Activated CD4-positive, alpha-beta T cell treated with anti-CD3 and anti-CD28 coated beads, Interleukin-2, amount 10 ng/mL, durations not matched to agents 7 days and 5 days (primary cell): ENCODE measurements at places on chromosomes 2 and 18. TPM values are rescaled to one million over a fixed set of nuclear protein-coding genes. Genes with fewer than 3 reads are reported as not detected.

DNA sequence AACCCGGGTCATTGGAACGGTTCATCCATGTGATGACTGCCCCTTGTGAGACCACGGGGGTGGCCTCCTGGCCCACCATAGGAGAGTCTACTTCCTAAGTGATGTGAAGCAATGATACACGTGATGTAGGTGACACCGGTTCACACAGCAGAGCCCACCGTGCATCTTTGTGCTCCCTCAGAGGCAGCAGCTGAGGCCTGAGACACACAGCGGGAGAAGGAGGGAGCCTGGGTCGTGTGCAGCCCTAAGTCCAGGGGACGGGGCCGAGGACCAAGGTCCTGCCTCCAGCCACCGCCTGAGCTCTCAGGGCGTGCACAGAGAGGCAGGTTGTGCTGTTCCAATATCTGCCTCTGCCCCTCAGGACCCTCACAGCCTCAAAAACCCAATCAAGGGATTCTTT lies 377.2 kb upstream of the SALL3 start:
- DNase-seq: no peak
- H3K4me3 ChIP-seq: no peak overlapping the region
- no peaks in the 10 kb centered on the region for H3K4me1 ChIP-seq
- no peak overlapping the region for H3K27ac ChIP-seq

- H3K27me3 ChIP-seq: peaks cover 18% of the 10 kb centered on the region
- H3K36me3 ChIP-seq: no peaks in the 10 kb centered on the region
- no peaks in the 10 kb centered on the region for H3K4me1 ChIP-seq
- DNase-seq: no peak
- no peak overlapping the region for H3K4me3 ChIP-seq
Observed at GRCh38 chr2:126952216-126952615, 53.5 kb downstream of the TEX51 start.

DNA sequence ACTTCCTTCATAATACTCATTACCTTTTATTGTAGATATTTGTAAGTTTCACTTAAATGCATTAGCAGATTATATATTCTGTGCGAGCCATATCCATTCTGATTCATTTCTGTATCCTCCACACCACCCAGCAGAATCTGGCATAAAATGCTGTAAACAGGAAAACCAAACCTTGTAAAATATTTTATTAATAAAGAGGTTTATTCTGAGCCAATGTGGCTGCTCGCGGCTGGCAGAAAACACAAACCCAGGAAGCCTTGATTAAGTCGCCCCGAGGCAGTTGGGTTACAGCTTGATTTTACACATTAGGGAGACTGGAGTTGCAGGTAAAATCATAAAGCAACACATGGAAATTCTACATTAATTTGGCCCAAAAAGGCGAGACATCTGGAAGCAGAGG lies 40.5 kb downstream of the GNAL start:
- peaks cover 20% of the 10 kb centered on the region for H3K27me3 ChIP-seq
- H3K36me3 ChIP-seq: no peaks in the 10 kb centered on the region
- no peak overlapping the region for H3K4me3 ChIP-seq
- no peak for DNase-seq

- no peaks in the 10 kb centered on the region for H3K36me3 ChIP-seq
- H3K4me3 ChIP-seq: no peak overlapping the region
- H3K4me1 ChIP-seq: no peaks in the 10 kb centered on the region
- no peak for DNase-seq
Observed at GRCh38 chr2:239724851-239725550, 300.1 kb downstream of the NDUFA10 start.

- H3K4me3 ChIP-seq: no peak overlapping the region
- no peak for DNase-seq
- H3K36me3 ChIP-seq: peaks cover 33% of the 10 kb centered on the region
- H3K27ac ChIP-seq: no peak overlapping the region
- H3K4me1 ChIP-seq: peaks cover 10% of the 10 kb centered on the region
Observed at GRCh38 chr2:199940373-199940772, 14.9 kb downstream of the TYW5 start.

- peaks cover 11% of the 10 kb centered on the region for H3K4me1 ChIP-seq
- no peak overlapping the region for H3K27ac ChIP-seq
- H3K4me3 ChIP-seq: no peak overlapping the region
- H3K36me3 ChIP-seq: no peaks in the 10 kb centered on the region
- H3K27me3 ChIP-seq: peaks cover 8% of the 10 kb centered on the region
- no peak for DNase-seq
Observed at GRCh38 chr18:36499938-36500337, 202.4 kb downstream of the FHOD3 start.

- H3K36me3 ChIP-seq: no peaks in the 10 kb centered on the region
- peaks cover 27% of the 10 kb centered on the region for H3K27me3 ChIP-seq
Observed at GRCh38 chr2:176364273-176364977, 95.2 kb downstream of the MTX2 start.

GRCh38 chr2:33633315-33633714 lies 34.2 kb upstream of the FAM98A start:
- no peaks in the 10 kb centered on the region for H3K27me3 ChIP-seq
- no peak overlapping the region for H3K27ac ChIP-seq
- H3K36me3 ChIP-seq: no peaks in the 10 kb centered on the region
- H3K4me1 ChIP-seq: no peaks in the 10 kb centered on the region
- no peak overlapping the region for H3K4me3 ChIP-seq

GRCh38 chr18:415047-415446 lies 85.5 kb downstream of the COLEC12 start:
- no peak overlapping the region for H3K27ac ChIP-seq
- H3K36me3 ChIP-seq: no peaks in the 10 kb centered on the region
- no peaks in the 10 kb centered on the region for H3K4me1 ChIP-seq
- no peak for DNase-seq
- peaks cover 8% of the 10 kb centered on the region for H3K27me3 ChIP-seq
- H3K4me3 ChIP-seq: no peak overlapping the region

DNA sequence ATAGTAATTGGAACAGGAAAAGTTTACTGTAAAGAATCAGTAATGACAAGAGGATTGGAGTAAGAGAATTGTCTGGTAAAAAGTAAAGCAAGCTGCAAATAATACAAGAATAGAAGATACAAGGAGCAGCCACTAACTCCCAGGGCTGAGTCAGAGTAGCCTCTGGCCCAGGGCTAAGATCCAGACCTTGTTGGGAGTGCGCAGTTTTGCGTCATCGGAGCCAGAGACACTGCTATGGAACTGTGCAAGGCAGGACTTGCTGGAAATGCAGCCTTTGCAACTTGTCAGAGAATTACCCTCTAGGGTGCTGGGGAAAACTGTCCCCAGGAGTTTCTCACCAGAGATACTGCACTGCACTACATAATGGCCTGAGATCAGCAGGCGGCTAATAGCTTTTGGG lies 135.2 kb downstream of the NYAP2 start:
- H3K4me3 ChIP-seq: no peak overlapping the region
- no peaks in the 10 kb centered on the region for H3K36me3 ChIP-seq
- H3K27me3 ChIP-seq: no peaks in the 10 kb centered on the region
- H3K27ac ChIP-seq: no peak overlapping the region
- no peak for DNase-seq

GRCh38 chr18:24840051-24840450 lies 379.6 kb downstream of the HRH4 start:
- H3K27me3 ChIP-seq: no peaks in the 10 kb centered on the region
- H3K4me1 ChIP-seq: no peaks in the 10 kb centered on the region
- no peaks in the 10 kb centered on the region for H3K36me3 ChIP-seq
- no peak for DNase-seq

DNA sequence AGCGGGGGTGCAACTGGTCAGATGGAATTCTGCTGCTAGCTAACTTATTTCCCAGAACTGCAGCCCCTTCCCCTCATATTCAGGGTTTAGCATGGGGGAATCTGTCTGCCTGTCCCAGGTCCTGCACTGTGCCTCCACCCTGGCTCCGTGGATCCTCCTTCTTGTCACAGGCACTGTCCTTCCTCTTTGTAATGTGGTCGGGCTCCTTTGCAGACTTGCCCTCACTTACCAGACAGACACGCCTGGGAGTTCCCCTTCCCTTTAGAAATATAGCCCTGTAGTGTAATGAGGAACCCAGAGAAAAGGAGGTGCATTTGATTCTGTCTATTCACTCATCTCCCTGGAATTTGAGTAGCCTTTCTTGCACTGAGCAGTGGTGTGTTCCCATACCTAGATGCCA lies 108.7 kb downstream of the TRIM43 start:
- peaks cover 29% of the 10 kb centered on the region for H3K27me3 ChIP-seq
- DNase-seq: no peak
- no peak overlapping the region for H3K27ac ChIP-seq
- H3K36me3 ChIP-seq: no peaks in the 10 kb centered on the region
- H3K4me1 ChIP-seq: no peaks in the 10 kb centered on the region
- H3K4me3 ChIP-seq: no peak overlapping the region

DNA sequence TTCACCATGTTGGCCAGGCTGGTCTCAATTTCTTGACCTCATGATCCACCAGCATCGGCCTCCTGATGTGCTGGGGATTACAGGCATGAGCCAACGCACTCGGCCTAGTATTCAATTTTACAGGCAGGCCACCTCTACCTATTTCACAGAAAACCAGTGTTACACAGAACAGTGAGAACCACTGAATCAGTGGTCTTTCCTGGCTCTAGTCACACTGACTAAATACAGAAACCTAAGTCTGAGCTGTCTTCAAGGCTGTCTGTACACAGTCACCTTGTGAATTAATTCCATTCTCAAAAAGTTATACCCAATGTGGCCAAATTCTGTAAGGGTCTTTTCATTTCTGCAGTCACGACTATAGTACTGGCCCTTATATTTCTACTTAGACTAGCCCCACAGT lies 3.5 kb downstream of the RNF149 start:
- DNase-seq: no peak
- H3K4me1 ChIP-seq: peaks cover 70% of the 10 kb centered on the region
- peaks cover 60% of the 10 kb centered on the region for H3K36me3 ChIP-seq
- no peak overlapping the region for H3K27ac ChIP-seq
- peak overlapping the region; percentile 98 for H3K4me3 ChIP-seq
- H3K27me3 ChIP-seq: no peaks in the 10 kb centered on the region

The HOXD13 gene
- not detected for total RNA-seq

The PRKAG3 gene
- total RNA-seq: not detected

The SERPINB7 gene
- not detected for total RNA-seq

The REG1B gene
- not detected for total RNA-seq

The MAB21L4 gene
- total RNA-seq: not detected

The LRATD1 gene
- total RNA-seq: not detected

The SIX3 gene
- total RNA-seq: not detected

The SPATA3 gene
- 0.71 TPM for total RNA-seq

The GYPC gene
- 149 TPM for total RNA-seq

The RAB27B gene
- total RNA-seq: 4.8 TPM

The KRCC1 gene
- 20.5 TPM for total RNA-seq
